ENCODE measurements at places on chromosomes 1 and 21. TPM values are rescaled to one million over a fixed set of nuclear protein-coding genes. Genes with fewer than 3 reads are reported as not detected.

Gene LCE3B
- total RNA-seq: not detected

DNA sequence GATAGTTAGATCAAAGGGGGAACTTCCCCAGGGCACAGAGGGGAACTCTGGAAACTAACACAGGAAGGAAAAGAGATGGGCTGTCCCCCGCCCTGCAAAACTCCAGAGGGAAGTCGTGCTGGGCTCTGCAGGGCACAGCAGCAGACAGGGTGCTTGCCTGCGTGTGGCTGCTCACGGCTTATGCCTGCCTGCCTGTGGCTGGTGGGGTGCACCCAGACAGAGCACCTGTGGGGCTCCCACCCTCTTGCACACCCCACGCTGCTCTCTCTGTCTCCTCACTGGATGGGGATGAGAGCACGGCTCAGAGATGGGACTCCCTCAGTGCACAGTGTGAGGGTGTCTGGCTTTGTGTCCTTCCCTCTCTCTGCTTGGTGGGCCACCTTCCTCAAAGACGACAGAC lies 13.5 kb upstream of the ETV3L start:
- DNase-seq: peak; percentile 54

GRCh38 chr21:33688353-33688752 lies 46.1 kb downstream of the ITSN1 start:
- DNase-seq: no peak

DNA sequence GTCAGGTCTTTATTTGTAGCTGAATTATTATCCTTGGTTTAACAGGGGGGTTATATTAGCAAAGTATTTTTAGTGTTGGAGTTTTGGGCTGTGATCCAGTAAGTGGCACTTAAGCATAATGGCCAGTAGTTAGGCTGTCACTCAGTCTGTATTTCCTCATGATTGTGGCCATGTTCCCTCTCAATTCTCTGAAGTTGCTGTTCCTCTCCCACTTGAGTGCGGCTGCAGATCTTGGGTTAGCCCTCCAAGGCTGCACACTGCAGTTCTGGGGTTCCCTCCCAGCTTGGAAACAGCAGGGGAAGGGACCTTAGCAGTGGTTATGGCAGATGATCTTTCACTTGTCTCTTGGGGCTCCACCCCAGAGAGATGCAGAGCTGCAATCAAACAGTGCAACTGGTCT lies 23.2 kb upstream of the DENND1B start:
- no peak for DNase-seq

Gene OSCP1
- 8.2 TPM for total RNA-seq

All from upper lobe of right lung (tissue), 1 donor.